SJSA1 (cell line): ENCODE measurements at places on chromosomes 7 and 10. TPM values are rescaled to one million over a fixed set of nuclear protein-coding genes. Genes with fewer than 3 reads are reported as not detected.

The EIF5AL1 gene
- 0.09 and 0.58 TPM in 2 replicates for total RNA-seq

The SPDYE9 gene
- total RNA-seq = not detected in 2 replicates

The WEE2 gene
- total RNA-seq = not detected in 2 replicates

The CRHR2 gene
- total RNA-seq = not detected in 2 replicates

The SDHAF3 gene
- total RNA-seq = 24.2 and 56.5 TPM in 2 replicates

The GPR22 gene
- not detected in 2 replicates for total RNA-seq

The EBLN1 gene
- not detected in 2 replicates for total RNA-seq
